Femur (tissue), 1 donor: ENCODE measurements at places on chromosomes 5 and 9.

DNA sequence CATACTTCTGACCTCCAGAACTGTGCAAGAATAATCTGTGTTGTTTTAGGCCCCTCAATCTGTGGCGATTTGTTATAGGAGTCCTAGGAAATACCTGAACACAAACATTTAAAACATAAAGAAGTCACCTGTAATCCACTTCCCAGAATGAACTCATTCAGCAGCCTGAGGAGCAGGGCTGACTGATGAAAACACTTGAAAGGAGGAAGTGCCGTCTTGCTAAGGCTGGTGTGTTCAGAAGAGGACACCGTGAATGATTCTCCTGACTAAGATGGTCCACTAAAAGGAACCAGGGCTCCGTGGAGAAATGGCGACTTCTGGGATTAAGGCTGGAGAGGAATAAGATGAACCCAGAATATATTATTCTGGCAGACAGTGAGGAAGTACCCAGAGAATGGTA, 18.7 kb upstream of the MARCHF6 start:
- no peak for DNase-seq

GRCh38 chr5:176900780-176901204, 1.6 kb upstream of the HK3 start:
- DNase-seq: no peak

DNA sequence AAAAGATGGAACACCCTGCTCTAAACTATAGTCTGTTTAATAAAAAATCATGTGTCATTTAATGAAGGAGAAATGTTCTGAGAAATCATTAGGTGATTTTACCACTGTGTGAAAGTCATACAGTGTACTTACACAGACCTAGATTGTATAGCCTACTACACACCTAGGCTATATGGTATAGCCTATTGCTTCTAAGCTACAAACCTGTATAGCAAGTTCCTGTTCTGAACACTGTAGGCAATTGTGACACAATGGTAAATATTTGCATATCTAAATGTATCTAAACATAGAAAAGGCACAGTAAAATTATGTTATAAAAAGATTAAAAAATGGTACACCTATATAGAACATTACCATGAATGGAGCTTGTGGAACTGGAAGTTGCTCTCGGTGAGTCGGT, 40.6 kb downstream of the EFNA5 start:
- no peak for DNase-seq

DNA sequence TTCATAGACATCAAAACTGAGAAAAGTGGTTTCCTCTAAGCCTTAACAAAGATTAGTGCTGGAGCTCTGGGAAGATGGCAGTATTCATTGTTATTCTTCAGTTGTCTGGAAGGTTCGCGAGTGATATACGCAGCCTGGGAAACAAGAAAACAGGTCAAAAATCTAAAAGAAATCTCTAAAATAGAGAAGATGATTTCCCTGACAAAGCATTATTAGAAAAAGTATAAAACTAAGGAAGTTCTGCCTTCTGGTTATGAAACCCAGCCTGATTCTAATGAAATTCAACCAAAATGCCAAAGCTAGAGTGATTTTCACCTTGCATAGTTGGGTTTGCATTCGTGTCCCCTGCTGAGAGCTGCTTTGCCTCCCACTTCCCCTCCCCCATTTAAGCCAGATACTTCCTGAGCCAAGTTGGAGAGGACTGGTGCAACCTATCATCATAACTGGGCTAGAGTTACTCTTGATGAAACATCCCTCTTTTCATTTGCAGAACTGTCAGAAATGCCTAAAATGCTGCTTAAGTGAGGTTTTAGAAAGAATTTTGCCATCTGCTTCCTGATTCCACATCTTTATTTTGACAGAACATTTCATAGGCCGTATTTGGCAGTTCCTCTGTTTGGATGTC, 48.4 kb downstream of the NDFIP1 start:
- no peak for DNase-seq

- DNase-seq: no peak
Measured at GRCh38 chr5:69364414-69364813, 4.9 kb downstream of the AK6 start.

DNA sequence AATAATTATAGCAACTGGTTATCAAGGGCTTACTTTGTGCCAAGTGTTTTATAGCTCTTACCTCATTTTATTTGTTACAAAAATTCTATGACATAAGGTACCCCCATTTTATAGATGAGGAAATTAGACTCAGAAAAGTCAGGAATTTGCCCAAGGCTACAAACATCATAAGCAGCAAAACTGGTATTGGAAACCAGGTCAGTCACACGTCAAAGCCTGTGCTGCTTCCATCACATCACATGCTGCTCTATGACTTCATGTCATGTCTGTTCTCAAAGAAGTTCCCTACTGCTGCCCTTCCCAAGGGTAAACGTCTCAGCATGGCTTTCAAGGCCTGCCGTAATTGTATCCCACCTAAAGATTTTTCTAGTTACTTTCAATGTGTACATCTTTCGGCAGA, 6.9 kb upstream of the KIF2A start:
- no peak for DNase-seq

- DNase-seq: no peak
Measured at GRCh38 chr9:133968966-133969617, 23.0 kb downstream of the VAV2 start.

DNA sequence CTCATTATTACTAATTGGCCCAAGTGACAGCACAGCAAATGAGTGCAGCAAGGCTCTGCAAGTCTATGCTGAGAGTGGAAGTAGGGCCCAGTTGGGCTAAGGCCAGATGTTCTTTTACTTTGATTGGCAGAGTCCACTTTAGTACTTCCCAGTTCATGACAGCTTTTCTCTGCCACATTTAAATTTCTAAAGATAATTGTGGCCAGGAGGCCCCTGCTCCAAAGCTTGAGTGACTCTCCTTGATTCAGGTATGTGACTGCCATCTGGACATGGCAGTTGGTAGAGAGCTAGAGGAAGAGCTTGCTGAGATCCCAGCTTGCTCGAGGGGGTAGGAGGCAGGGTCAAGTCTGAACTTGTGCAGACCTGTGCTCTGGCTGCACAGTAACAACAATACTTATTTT, 154.1 kb downstream of the CARTPT start:
- no peak for DNase-seq

DNA sequence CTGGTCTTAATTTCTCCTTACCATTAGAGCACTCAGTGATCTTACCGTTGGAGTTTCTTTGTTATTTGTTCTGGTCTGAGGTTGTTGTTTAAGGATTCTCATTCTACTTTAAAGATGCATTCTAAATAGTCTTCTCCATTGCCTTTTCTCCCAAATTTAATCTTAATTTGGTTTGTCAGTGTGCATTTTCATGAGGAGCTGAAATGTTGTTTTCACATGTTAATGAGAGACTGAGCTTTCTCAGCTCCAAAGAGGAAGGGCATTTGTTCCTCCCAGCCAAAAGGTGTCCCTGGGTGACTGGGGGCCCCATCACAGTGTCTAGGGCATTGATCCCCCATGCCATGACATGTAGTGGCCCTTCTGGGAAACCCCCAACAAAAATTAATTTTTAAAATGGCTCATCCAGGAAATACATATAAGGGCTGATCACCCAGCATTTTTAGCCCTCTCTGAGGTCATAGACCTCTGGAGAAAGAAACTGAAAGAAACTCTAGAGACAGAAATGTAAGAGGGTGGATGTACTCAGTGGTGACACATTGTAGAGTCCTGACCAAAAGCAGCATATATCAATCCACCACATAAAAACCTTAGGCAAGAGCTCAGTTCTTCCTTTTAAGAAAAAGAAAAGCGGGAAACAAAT, 240.4 kb upstream of the RAI14 start:
- DNase-seq: no peak

DNA sequence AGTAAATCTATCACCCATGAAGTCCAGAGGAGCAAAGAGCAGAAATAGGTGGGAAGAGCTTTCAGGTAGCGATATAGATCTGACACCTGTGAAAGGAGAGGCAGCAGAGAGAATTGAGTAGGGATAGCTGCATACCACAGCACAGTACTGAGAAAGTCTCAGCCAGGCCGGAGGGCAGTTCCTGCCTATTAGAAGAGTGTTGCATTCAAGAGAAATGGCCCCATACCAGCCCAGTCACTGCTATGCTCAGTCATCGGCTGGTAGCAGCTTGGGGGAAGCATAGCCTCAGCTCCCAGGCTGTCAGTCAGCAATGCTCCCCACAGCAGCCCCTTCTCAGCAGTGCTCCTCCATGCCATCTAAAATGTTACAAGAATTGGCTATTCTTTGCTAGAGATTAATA, 285.1 kb upstream of the CDH6 start:
- DNase-seq: no peak

DNA sequence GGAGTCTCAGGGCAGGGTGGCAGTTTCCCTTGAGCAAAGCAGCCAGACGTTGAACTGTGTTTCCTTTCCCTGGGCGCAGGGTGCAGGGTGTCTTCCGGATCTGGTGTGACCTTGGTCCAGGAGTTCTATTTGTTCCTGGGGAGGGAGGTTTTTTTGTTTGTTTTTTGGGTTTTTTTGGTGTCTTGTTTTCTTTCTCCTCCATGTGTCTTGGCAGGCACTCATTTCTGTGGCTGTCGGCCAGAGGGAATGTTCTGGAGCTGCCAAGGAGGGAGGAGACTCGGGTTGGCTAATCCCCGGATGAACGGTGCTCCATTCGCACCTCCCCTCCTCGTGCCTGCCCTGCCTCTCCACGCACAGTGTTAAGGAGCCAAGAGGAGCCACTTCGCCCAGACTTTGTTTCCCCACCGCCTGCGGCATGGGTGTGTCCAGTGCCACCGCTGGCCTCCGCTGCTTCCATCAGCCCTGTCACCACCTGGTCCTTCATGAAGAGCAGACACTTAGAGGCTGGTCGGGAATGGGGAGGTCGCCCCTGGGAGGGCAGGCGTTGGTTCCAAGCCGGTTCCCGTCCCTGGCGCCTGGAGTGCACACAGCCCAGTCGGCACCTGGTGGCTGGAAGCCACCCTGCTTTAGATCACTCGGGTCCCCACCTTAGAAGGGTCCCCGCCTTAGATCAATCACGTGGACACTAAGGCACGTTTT, 3.5 kb upstream of the PHYHD1 start:
- peak; percentile 86 for DNase-seq

DNA sequence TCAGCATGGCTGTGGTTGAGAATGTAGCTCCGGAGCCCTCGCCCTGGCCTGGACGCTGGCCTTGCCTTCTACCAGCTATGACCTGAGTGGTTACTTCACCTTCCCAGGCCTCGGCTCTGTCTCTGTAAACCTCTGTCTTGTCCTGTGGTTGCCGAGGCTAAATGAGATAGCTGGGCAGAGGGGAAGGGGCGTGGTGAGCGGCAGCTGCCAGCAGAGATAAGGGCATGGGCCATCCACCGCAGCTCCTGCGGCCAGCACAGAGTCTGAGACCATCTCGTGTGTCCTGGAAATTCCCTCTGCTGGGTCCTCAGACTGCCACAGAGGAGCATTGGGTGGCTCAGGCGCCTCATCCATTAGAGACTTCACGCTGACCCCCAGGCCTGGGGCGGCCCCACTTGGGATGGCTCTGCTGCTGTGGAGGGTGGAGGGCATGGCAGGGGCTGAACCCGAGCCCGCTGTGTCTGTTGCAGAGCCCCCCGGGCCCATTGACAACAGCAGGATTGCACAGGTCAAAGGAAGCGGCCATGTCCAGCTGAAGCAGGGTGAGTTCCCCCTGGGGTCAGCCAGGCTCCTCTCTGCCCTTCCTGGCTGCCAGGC, 43.9 kb downstream of the USP20 start:
- no peak for DNase-seq

DNA sequence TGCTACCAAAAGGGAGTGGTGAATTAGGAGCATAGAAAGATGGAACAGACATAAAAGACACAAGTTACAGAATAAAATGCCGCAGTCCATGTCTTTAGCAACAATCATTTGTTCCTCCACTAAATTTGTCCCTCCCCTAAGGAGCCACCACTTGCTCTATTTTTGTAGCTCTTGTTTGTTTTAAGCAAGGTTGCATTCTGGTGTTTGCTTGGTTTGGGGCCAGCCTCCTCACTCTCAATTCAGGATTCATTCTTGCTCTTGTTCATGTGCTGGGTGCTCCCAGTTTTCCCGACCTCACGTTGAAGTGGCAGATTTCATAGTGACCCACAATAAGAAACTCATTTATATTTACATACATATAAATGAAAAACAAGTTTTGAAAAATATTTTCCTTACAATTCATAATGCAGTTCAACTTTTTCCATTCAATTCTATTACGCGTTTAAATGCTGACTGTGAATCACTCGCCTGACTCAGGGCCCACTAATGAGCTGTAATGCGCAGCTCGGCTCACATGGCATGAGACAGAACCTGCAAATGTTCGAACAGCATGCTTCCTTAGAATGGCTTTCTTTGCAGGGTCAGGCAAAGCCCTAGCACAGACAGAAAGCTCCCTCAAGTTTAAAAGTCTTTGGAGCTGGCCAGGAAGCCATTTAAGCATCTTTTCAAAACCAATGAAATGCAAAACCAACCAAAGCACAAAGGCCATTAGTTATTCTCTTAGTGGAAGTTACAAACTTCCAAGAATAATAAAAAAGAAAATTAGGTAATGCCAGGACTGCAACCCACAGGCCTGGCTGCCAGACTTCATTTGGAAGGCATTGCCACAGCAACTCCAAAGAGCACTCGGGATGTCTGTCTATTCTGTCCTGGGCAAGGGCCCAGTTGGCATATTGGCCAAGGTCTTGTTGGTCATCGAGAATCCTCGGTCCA, 41.7 kb downstream of the RETREG1 start:
- peak; percentile 45 for DNase-seq

DNA sequence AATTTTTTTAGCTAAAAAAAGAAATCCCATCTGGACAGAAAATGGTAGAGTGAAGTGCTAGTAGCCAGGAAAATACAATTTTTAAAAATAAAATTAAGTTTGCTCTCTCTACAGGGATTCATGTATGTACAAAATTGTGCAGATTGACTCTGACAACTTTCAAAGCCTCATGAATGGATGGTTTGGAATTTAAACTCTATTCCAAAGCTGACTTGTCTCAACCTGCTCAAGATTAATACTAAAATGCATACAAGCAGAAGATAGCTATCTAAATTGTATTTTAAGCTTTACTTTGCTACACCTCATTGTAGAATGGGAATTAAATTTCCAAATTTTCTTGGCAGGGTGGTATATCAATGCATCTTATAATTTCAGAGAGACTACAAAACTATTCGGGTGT, 257.6 kb downstream of the RFX3 start:
- no peak for DNase-seq

GRCh38 chr9:133163504-133164172, at the start of gene GBGT1:
Gene GBGT1, minus strand, starts transcription at chr9:133163914. Its CDS starts 1,502 bp downstream, at chr9:133162412.
- peak; percentile 79 for DNase-seq

- DNase-seq: no peak
Measured at GRCh38 chr9:79490657-79491248, 81.0 kb upstream of the TLE4 start.

GRCh38 chr5:134595458-134595838, 37.2 kb downstream of the SAR1B start:
- no peak for DNase-seq

DNA sequence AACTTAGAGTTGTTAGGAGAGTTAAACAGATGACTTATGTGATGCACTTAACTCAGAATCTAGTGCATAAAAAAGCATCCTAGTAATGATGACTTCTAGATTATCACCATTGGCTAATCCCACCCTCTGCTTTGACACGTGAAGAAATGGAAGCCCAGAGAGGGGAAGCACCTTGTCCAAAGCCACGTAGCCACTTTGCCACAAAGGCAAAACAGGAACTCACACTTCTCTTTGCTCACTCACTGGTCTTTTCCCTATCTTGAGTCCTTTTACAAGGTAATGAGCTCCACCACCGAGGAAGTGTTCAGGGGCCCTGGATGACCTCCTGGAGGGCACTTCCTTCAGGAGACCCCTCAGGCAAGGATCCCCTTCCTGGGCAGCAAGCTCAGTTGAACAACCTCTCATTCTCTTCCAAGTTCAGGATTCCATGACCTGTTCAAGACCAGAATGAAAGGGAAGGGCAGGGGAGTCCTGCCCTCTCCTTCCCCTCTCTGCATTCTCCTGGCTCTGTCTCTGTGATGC, 89.7 kb downstream of the HRH2 start:
- DNase-seq: no peak
